Smooth muscle cell of the umbilical artery (primary cell): ENCODE measurements at places on chromosomes 5 and 9. TPM values are rescaled to one million over a fixed set of nuclear protein-coding genes. Genes with fewer than 3 reads are reported as not detected.

Gene ADAM19
- total RNA-seq = 150 and 579 TPM in 2 replicates

Gene IER5L
- total RNA-seq = 22.7 and 32.4 TPM in 2 replicates

Gene LURAP1L
- 9.0 and 33.0 TPM in 2 replicates for total RNA-seq

Gene PDE8B
- not detected in 2 replicates for total RNA-seq

Gene TSLP
- 0.42 and 0.89 TPM in 2 replicates for total RNA-seq

Gene SLC9A3
- 0.30 and 0.65 TPM in 2 replicates for total RNA-seq

Gene NME5
- total RNA-seq = 2.0 and 2.4 TPM in 2 replicates

Gene HINT1
- 63.3 and 134 TPM in 2 replicates for total RNA-seq

Gene CTXN3
- not detected in 2 replicates for total RNA-seq

Gene FAT2
- total RNA-seq = under 0.01 and 0.05 TPM in 2 replicates

Gene KIF2A
- total RNA-seq = 82.5 and 125 TPM in 2 replicates

Gene SLC31A2
- total RNA-seq = 6.1 and 10.1 TPM in 2 replicates

Gene PRRC2B
- 53.7 and 153 TPM in 2 replicates for total RNA-seq

Gene GARNL3
- 0.30 and 3.5 TPM in 2 replicates for total RNA-seq

Gene CKMT2
- 3.3 and 3.6 TPM in 2 replicates for total RNA-seq
